Stimulated activated CD4-positive, alpha-beta T cell treated with anti-CD3 and anti-CD28 coated beads, TNF-alpha, amount 100 ng/mL, for 48 hours (primary cell): ENCODE measurements at places on chromosomes 1 and 21.
A peak's percentile ranks its signal among the peaks of the same experiment; 100 is the strongest.

GRCh38 chr1:77632216-77632615 is 50.2 kb downstream of the ZZZ3 start:
- DNase-seq, result no peak

DNA sequence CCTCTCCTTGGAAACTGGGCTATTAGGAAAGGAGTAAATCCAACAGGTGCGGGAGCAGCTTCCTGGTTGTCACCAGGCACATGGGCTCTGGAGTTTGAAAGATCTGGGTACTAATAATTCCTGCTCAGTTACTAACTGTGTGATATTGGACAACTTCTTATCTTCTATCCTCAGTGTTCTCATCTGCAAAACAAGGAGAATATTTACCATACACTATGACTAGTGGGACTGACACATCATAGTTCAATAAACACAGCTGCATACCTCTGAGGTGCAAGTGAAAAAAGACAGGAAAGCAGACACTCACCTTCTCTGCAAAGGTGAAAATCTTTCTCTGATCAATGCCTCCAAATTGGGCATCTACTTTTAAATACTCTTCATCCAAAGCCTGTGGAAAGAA is 19.7 kb downstream of the YARS1 start:
- no peak for DNase-seq

- DNase-seq, result no peak
Measured at GRCh38 chr1:174276087-174276486, 116.8 kb downstream of the RABGAP1L start.

- DNase-seq, result no peak
Measured at GRCh38 chr1:84347932-84348555, 46.5 kb downstream of the SAMD13 start.

DNA sequence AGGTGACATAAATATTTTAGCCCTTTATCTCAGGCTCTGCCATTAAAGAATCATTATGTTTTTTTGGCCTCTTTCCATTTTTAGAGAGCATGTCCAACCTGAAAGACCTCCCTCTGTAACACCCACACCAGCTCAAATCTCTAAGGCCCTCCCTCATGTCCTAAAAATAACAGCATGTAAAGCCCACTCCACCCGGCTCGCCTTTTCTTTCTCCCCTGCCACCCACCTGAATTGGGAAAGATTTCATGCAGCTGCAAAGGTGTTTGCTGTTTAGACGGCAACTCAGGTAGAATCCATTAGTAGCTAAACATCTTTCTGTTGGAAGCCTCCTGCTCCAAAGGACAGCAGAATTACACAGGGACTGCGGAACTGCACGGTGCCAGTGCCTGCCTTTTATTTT is 79.9 kb downstream of the DMRTA2 start:
- DNase-seq, result no peak

DNA sequence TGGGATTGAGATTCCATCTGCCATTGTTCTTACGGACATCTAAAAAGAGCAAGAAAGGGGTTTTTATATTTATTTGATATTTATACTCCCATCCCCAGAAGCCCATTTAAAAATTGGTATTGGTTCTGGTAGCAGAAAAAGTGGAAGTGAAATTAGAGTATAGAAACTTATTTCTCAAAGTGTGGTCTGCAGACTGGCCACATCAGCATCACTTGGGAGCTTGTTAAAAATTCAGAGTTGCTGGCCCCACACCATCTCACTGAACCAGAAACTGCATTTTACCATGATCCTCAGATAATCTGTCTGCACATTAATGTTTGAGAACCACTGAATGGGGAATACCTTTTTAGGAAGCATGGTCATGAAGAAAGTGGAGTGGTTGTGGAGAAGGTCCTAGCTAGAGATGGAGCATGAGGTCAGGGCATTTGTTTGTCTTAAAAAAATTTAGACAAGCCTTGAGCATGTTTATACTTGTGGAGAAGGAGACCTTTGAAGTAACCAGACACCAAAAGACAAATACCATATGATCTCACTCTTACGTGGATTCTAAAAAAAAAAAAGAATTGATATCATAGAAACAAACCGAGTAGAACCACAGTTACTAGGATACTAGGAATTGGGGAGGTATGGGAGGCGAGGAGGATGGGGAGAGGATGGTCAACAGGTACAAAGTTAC is 116.3 kb downstream of the ST6GALNAC3 start:
- no peak for DNase-seq

DNA sequence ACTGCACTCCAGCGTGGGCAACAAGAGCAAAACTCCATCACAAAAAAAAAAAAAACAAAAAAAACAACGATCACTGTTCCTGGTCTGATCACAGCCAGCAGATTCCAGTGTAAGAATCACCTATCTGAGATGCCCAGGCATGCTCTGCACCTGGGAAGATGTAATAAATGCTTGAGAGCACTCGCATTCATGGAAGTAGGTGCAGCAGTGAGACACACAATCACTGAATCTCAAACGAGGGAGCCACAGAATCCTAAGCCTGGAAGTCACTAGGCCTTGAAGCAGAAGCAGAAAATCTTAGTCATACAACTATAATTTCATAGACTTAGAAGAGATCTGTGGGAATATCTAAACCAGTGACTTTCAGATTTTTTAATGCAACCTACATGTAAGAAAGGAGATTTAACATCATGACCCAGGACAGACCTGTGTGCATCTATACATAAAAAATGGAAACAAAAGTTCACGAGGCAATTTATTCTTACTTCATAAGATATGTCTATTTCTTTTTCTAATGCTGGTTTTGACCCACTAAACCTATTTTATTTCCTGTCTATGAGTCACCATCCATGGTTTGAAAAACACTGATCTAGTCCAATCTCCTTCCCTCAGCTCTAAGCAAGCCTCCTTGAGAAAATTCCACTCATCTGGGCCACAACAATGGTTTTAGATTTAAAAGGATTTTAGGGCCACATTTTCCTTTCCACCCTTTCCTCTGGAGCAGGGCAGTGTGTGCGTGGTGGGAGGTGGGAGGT is 30.4 kb downstream of the RIMS3 start:
- DNase-seq, result no peak

DNA sequence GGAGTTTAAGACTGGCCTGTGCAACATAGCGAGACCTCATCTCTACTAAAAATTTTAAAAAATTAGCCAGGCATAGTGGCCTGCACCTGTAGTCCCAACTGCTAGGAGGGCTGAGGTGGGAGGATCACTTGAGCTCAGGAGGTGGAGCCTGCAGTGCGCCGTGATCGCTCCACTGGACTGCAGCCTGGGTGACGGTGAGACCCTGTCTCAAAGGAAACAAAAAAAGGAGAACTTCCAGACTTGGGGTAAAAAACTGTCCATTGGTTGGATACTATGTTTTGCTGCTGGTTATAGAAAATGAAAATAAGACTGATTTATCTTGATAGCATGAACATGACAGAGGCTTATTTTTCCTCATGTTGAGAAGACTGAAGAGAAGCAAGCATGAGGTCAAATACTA is 79.4 kb downstream of the WDR4 start:
- no peak for DNase-seq

- no peak for DNase-seq
Measured at GRCh38 chr1:47635111-47635510, 197.3 kb downstream of the FOXD2 start.

- DNase-seq, result no peak
Measured at GRCh38 chr1:100360790-100361510, 8.6 kb downstream of the CDC14A start.

GRCh38 chr1:23402286-23403037 is 22.1 kb downstream of the TCEA3 start:
- DNase-seq, result no peak

- no peak for DNase-seq
Measured at GRCh38 chr1:98965394-98965793, 39.3 kb downstream of the PLPPR5 start.

GRCh38 chr1:206706298-206706791 is 21.6 kb downstream of the MAPKAPK2 start:
- DNase-seq, result peak; percentile 59
